ENCODE measurements at places on chromosomes 11 and 22. TPM values are rescaled to one million over a fixed set of nuclear protein-coding genes. Genes with fewer than 3 reads are reported as not detected.

DNA sequence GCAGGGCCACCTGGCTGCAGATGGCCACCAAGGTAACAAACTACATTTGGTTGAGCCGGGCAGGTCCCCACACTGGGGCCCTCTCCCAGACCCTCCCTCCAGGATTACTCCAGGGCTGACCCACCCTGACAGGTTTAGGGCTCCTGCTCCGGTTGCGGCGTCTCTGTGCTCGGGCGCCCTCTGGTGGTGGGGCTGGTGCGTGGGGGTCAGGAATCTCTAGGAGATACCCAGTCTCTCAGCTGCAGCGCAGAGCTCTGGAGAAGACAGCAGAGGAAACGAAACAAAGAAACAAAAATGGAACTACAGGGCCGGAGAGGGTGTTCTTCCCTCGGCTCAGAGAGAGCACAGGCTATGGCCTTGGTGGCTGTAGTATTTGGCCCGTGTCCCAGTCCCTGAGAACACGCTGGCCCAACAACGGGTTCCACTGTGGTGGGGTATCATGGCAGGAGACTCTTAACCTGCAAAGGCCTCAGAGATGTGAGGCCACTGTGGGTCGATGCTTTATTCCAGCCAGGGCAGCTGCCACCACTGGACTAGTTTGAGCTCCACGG lies 2.4 kb downstream of the C11orf96 start:
- H3K36me3 ChIP-seq = no peaks in the 10 kb centered on the region
- peaks cover 24% of the 10 kb centered on the region for H3K4me1 ChIP-seq
- H3K4me3 ChIP-seq = no peak overlapping the region
- DNase-seq = peak; percentile 50
- H3K27ac ChIP-seq = no peak overlapping the region

DNA sequence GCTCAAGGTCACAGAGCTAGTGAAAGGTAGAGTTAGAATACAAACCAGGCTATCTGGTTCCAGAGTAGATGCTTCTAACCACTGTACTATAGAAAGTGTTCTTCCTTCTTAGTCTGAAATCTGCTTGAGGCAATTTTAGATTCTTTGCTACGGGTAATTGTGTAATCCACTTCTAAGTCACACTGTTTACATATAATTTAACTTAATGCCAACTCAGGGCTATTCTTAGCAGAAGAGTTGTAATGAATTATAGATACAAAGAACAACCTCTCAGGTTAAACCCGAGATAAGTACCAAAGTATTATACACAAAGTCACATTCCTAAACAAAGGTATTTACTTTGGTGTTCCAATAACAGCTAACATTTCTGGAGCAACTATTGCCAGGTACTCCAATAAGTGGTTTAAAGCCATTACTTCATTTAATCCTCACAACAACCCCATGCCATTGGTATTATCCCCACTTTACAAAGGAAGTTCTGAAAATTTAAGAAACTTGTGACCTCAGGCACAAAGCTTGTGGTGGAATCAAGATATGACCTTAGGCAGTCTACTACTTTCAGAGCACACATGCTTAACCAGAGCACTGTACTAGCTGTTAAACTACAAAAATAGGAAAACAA lies 31.1 kb upstream of the DDI1 start:
- no peaks in the 10 kb centered on the region for H3K27me3 ChIP-seq
- no peak overlapping the region for H3K4me3 ChIP-seq
- no peaks in the 10 kb centered on the region for H3K36me3 ChIP-seq
- no peaks in the 10 kb centered on the region for H3K4me1 ChIP-seq
- no peak for DNase-seq

DNA sequence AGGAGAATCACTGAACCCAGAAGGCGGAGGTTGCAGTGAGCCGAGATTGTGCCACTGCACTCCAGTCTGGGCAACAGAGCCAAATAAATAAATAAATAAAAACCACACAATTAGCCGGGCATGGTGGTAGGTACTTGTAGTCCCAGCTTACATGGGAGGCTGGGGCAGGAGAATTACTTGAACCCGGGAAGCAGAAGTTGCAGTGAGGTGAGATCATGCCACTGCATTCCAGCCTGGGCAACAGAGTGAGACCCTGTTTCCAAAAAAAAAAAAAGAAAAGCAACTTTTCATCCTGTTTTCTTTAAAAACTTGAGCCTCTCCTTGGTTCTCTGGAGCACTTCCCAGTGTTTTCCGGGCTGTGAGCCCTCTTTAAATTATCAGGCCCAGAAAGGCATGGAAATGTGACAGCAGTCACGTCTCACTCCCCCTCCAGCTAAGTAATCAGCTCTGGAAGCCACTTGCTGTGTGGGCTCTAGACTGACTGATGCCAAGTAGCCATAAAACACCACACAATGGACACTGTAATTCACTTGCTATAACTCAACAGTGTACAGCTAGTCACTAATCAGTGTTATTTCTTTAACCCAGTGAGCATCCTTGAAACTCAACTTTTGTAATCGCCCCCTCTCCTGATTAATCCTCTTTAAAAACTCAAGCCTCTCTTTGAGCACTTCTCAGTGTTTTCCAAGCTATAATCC lies 13.0 kb upstream of the MCHR1 start:
- H3K4me3 ChIP-seq = no peak overlapping the region
- H3K27me3 ChIP-seq = no peaks in the 10 kb centered on the region
- H3K4me1 ChIP-seq = no peaks in the 10 kb centered on the region
- no peaks in the 10 kb centered on the region for H3K36me3 ChIP-seq
- DNase-seq = no peak

GRCh38 chr22:32286290-32286840 lies 31.2 kb upstream of the SLC5A4 start:
- no peak for DNase-seq
- no peaks in the 10 kb centered on the region for H3K4me1 ChIP-seq
- H3K27ac ChIP-seq = no peak overlapping the region
- no peaks in the 10 kb centered on the region for H3K36me3 ChIP-seq
- no peak overlapping the region for H3K4me3 ChIP-seq

- no peaks in the 10 kb centered on the region for H3K27me3 ChIP-seq
- no peaks in the 10 kb centered on the region for H3K4me1 ChIP-seq
- no peaks in the 10 kb centered on the region for H3K36me3 ChIP-seq
- H3K4me3 ChIP-seq = no peak overlapping the region
These were observed 42.9 kb downstream of the FBXO7 start for GRCh38 chr22:32517488-32517887.

The MS4A3 gene
- 0.79 TPM for total RNA-seq

The MCM5 gene
- 59.7 TPM for total RNA-seq
